NCI-H1417 (cell line): ENCODE measurements at places on chromosomes 4 and X.

- DNase-seq: no peak
Measured at GRCh38 chr4:122540838-122541237, 80.0 kb downstream of the IL21 start.

DNA sequence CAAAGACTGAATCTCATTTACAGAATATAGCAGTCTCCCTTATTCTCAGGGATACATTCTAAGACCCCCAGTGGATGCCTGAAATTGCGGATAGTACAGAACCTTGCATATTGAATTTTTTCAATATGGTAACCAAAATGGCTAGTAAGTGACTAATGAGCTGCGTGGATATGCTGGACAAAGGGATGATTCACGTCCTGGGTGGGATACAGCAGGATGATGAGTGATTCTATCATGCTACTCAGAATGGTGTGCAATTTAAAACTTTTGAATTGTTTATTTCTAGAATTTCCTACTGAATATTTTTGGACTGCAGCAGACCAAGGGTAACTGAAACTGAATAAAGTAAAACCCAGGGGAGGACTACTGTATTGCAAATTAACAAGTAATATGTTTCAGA, 66.7 kb downstream of the STAG2 start:
- no peak for DNase-seq

DNA sequence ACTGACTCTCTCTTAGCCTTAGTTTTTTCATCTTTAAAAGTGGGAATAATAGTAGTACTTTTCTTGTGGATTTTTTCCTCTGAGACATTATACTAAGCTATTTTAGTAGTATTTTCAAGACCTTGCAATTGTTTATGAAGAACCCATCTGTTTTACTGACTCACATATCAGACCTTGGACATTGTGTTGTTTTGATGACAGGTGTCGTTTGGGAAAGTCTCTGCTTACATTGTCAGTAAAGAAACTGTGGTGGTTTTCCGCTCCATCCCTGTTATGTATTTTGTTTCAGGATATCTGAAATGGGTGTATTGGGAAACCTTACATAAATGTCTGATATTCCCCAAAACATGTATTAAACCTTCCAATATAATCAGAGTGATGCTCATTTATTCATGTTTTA, 92.2 kb downstream of the STIM2 start:
- DNase-seq: no peak

DNA sequence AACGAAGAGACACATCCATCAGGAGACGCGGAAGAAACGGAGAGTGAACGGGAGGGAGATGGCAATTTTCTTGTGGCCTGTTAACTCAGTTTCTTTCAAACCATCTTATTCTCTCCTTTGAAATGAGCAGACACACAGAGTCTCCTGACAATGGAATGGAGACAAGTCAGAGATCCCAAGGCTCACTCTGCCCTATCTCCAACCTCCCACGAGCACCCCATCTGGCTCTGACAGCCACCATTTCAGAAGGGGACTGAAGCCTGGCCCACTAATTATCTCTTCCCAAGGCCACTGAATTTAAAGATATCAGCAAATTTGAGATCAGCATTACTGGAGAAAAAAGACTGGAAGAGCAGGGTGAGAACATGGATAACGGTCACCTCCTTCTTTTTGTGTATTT, 215.6 kb downstream of the DHX15 start:
- no peak for DNase-seq

DNA sequence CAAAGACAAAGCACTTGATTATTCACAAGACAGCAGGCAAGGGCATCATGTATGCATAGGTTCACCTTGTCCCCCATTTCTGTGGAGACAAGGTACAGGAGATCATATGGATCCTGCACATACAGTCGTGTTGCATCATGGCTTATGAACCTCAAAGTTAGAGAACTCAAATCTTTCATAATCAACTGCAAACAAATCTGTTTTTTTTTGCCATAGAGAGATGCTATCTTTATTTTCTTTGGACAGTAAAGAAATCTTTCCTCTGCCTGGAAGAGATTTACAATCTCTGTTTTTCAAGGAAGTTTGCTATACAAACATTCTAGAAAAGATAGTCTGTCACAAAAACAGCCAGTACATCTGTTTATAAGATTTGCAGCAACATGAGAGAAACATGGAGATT, 578.8 kb downstream of the ANKRD50 start:
- DNase-seq: no peak

DNA sequence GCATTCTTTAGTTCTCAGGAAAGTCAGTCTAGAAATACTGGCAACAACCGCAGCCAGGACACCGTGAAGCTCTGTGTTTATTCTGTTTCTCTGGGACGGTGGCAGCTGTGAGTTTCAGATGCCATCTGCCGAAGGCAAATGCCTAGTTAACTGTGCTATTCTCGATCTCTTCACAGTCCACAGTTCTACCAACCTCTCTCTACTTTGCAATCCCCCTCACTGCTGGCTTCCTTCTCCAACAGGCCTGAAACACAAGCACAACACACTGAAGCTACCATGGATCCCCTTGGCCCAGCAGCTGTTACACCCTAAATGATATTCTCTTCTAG, 118.8 kb downstream of the ZNF827 start:
- no peak for DNase-seq

GRCh38 chr4:171015441-171015840, 797.8 kb upstream of the GALNTL6 start:
- DNase-seq: no peak

DNA sequence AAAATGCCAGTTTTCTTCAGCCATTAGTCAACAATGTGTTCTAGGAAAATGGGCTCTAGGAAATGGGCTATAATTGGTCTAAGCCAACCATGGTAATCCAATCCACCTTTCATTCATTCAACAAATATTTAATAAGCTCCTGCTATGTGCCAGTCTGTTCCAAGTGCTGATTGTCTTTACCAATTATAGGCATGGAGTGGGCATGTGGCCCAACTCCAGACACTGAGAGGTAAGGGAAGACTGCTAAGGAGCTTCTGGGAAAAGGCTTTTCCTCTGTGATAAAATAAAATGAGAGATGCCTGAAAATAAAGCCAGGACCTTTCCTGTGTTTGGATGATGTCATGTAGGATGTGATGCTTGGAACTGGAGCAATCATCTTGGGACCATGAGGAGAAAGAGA, 43.3 kb downstream of the HOPX start:
- no peak for DNase-seq

DNA sequence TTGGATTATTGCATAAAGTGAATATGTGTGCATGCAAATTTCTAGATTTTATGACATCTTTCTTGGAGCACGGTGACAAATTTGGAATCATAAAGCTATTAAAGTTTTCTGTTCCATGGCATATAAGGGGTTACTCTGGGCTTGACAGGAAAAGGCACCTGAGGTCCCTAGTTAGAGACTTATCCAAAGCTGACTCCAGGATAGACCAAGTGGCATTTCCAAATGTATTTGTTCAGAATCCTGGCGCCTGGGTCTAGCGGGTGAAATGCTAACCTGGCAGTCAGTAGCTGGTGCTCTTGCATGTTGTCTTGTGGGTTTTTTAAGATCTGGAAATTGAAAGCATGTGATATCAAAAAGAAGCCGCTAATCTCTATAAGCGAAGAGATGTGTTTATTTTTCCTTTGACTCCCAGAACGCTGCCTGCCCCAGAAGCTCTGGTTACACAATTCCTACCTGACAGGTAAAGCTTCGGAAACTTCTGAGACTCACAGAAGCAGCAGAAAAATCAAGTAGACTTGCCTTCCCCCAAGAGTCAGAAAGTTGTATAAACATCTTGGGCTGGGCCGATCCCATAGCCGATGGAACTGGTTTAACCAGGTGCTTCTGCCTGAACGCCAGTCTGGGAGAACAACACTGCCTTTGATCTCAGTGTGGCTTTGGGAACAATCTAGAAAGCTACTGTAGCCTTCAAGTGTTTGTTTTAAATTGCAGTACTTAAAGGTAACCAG, 12.9 kb upstream of the ZCCHC4 start:
- no peak for DNase-seq

- DNase-seq: no peak
Measured at GRCh38 chrX:24229976-24230375, 80.4 kb downstream of the ZFX start.

GRCh38 chr4:103008875-103009729, 10.4 kb downstream of the SLC9B1 start:
- peak; percentile 5 for DNase-seq

GRCh38 chr4:108193886-108194672, 25.3 kb upstream of the LEF1 start:
- DNase-seq: peak; percentile 73

DNA sequence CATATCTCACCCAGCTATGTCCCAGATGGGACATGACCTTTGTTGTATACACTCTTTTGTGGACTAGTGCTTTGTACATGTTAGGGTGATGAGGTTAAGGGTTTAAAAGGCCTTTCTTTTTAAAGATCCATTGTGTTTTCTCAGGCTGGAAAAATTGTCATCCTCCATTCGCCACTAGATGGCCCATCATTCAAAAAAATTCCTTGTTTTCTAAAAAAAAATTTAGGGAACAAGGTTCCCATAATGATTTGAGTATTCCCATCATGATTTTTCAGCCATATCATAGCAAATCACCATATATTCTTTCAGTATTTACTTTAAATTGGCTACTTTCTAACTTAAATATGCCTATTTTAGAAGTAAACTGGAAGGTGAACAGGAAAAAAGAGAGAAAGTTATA, 91.9 kb upstream of the TMEM164 start:
- peak; percentile 5 for DNase-seq

GRCh38 chrX:27966492-27966891, 14.8 kb downstream of the DCAF8L1 start:
- DNase-seq: no peak

GRCh38 chrX:68991691-68992345, 163.0 kb downstream of the EFNB1 start:
- no peak for DNase-seq

- peak; percentile 34 for DNase-seq
Measured at GRCh38 chrX:25015486-25016360, at the start of gene ARX. TSS of gene ARX (minus strand) at chrX:25015965. CDS start at chrX:25015737, 228 bp downstream.

DNA sequence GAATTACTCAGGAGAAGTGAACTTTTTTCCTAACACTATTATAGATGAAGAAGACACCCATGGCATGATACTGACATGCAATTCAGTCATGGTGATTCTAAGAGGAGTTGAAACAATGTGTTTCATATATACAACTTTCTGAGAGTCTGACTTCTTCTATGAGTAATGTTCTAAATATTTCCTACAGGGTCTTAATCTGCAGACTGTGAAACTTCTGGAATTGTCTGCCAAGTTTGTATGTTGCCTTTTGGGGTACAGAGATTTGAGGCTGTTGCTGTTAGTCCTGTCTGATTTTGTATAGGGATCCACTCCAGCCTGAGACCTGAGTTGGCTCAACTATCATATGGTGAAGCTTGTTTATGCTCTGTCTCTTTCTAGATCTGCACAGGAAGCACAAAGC, 160.6 kb upstream of the GATB start:
- no peak for DNase-seq

DNA sequence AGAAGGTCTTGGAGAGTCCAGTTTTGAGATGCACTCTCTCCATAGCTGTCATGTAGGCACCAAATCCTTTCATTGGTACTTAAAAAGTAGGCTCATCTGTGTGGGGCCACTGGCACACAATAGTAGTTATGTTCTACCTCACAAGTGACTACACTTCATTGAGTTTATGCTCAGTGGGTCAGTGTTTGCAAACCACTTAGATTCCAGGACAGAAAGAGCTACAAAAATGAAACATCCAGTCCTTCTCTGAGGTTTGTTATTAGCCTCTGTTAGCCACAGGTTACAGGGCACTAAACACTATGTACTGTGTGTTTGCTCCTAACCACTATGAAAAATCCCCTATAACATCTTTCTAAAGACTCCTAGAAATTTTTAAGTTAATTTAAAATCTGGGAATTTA, 13.8 kb downstream of the RAB28 start:
- no peak for DNase-seq

GRCh38 chr4:135605076-135605475, 1403.5 kb upstream of the PABPC4L start:
- no peak for DNase-seq

GRCh38 chrX:10233173-10233572, 76.4 kb downstream of the CLCN4 start:
- no peak for DNase-seq

- DNase-seq: no peak
Measured at GRCh38 chrX:152892499-152892898, 5.4 kb upstream of the ZNF185 start.

GRCh38 chr4:69831646-69832325, 28.2 kb downstream of the SULT1E1 start:
- DNase-seq: no peak

DNA sequence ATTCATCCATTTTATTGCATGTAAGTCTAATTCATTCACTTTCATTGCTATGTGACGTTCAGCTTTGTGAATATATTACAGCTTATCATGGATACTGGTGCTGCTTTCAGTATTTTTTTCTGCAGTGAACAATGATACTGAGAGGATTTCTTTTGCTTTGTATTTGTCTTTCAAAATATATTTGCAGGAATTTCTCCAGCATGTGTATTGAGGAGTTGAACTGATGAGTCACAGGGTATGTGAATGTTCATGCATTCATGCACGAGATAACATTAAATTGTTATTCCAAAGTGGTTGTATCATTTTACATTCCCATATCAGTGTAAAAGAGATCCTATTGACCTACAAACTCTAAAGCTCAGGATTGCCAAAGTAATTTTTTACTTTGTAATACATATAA, 283.8 kb upstream of the ARSJ start:
- no peak for DNase-seq

GRCh38 chrX:40628506-40628905, 5.3 kb downstream of the MPC1L start:
- no peak for DNase-seq

DNA sequence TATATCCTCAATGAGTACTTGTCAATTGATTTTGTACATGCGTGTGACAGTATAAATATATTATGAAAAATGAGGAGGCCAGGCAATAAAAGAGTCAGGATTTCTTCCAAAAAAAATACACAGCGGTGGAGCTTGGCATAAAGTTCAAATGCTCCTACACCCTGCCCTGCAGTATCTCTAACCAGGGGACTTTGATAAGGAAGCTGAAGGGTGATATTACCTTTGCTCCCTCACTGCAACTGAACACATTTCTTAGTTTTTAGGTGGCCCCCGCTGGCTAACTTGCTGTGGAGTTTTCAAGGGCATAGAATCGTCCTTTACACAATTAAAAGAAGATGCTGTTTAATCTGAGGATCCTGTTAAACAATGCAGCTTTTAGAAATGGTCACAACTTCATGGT, at the start of gene OTC:
OTC (plus strand) TSS at position 243 of the 400 bp plus-strand sequence; CDS start at position 336, 93 bp downstream.
- DNase-seq: no peak

GRCh38 chr4:6742507-6742906, 26.5 kb downstream of the BLOC1S4 start:
- no peak for DNase-seq
